ENCODE measurements at places on chromosomes 3 and 15.

DNA sequence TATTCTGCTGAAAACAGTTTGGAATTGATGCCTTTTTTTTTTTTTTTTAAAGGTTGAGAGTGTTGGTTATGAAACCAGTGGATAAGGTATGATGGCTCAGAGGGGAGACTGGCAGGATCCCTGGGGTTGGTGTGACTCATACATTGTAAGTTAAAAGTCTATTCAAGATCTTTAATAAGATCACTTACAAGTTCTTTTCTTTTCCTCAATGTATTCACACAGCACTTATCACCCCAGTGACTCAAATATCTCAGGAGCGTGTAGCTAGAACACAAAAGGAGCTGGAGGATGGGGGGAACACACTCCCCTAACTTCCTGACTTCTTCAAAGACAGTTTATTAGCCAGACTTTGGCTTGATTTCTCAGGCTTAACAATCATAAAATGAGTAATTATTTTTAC, 285.3 kb downstream of the SV2B start:
- peak; percentile 55 for DNase-seq

DNA sequence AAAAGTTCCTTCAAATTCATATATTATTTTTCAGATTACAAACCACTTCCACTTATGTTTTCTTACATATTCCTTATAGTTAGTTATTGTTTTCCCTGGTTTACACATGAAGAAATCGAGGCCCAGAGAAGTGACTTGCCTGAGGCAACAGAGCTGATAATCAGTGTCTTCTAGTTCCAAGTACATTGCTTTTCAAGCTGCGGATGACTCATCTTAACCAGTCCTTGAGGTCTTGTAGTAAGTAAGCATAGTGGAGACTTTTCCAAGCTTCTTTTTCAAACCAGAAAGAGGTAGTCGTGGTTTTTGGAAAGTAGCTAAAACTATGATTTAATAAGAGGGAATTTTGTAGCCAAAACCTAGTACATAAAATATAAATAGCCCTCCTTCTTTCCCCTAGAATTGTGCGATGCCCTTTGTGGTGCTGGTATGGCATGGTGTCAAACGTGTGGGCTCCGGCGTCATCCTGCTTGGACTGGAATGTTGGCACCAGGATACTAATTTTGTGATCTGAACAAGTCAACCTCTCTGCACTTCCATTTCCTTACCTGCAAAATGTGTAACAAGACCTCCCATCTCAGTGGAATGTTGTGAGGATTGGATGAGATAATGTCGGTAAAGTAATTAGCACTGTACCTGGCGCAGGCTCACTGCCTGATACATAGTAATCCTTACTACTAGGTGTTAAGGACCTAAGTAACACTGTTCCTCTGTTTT, 19.0 kb upstream of the DLG1 start:
- DNase-seq, result peak; percentile 92

GRCh38 chr15:66578286-66578875, 12.6 kb upstream of the LCTL start:
- peak; percentile 57 for DNase-seq

GRCh38 chr3:23994244-23994569, 49.1 kb downstream of the NR1D2 start:
- DNase-seq, result no peak

DNA sequence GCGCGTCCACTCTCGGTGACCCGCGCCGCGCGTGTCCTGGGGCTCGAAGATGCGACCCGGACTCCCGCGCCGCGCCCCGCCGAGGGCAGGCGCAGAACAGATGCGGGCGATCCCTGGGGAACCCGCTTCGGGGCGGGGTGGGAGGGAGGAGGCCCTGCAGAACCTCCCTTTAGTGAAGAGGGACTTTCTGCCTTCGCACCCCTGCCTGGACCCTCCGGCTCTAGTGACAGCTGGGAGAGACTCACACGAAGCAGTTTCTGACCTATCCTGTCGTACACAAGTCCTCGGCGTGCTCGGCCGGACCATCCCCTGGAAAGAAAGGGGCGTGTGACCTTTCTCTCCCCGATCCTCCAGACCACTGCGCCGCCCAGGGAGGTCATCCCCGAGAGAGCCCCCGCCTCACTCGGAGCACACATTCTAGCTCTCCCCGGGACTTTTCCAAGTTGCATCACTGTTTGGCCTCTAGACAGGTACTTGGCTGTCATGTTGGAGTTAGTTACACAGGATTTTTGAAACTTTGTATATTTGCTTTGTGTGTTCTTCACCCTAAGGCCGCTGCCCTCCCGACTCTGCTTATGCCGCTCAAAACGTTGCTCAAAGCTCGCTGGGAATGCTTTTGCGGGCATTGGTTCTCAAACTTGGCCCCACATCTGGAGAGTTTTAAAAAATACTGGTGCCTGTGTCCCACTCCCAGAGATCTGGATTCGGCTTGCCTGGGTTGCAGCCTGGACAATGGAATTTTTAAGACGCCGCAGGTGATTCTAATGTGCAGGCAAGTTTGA, 582 bp downstream of the CGNL1 start:
- DNase-seq, result peak; percentile 48

DNA sequence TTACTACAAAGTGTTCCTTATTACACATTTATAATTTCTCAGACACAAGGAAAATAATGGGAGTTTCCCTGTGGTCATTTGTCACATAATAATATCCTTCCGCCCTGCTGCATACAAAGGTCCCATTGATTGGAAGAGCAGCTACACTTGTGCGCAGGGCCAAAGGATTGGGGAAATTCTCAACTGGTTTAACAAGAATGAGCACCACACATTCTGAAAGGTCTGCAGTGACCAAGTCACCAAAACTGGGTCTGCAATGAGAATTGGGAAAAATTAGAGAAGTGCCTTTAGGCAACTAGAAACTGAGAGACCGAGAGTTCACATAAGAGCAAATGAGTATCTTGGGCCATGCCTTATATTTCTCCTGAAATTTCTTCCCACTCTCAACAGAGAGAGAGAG, 98.2 kb upstream of the NR2F2 start:
- no peak for DNase-seq

DNA sequence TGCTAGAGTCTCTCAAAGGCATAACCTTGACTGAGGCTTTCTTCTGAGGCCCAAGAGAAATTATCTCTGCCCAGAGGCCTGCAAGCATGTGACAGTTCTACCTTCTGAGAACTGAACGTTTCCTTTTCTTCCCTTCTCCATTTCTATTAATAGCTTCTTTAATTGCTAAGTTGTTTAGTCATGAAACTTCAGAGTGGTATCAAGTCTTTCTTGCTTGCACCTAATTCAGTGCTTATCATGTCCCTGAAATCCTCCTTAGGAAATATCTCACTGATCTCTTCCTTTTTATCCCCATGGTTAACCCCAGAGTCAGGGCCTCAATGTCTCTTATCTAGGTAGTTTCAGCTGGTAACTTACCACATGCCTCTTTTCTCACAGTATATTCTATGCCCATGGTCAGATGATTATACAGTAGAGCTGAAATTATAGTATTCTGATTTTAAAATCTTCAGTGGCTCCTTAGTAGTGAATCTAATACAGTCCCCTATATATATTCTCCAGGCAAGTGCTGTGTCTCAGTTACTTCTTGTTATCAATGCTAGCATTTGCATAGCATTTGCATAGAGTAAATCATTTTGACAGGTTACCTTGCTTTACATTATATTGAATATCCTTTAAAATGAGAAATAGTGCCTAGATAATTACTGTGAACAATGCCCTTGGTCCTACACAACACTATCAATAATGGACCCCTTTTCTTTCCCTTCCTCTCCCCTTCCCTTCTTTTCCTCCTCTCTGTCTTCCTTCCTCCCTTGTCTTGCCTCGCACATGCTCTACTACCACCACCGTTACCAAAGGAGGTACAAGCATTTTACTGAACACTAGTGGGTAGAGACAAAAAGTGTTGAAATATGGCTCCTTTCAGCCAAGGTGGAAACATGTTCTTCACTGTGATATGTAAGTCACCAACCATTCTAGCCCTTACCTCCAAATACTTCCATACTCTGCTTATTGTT, 33.0 kb downstream of the KBTBD8 start:
- DNase-seq, result no peak

- no peak for DNase-seq
Observed at GRCh38 chr15:48748535-48748934, 62.3 kb downstream of the CEP152 start.

DNA sequence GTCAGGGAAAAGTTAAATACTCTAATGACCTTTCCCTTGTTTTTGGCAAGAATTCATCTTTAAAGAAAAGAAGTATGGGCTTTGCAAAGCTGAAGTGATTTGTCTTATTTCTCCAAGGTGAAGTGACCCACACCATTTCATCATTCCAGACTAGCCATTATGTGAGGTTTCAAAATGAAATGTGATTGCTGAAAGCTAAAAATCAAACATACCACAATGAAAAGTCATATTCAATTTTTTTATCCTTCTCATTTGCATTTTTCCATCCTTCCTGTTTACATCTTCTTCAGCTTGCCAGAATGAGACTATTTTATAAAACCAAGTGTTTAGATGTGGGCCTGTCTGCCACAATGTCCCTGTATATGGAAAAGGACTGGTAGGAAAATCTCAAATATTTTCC, 142.3 kb upstream of the STRIT1 start:
- no peak for DNase-seq

GRCh38 chr15:41772720-41773331, 1.5 kb upstream of the MAPKBP1 start:
- DNase-seq, result peak; percentile 82

DNA sequence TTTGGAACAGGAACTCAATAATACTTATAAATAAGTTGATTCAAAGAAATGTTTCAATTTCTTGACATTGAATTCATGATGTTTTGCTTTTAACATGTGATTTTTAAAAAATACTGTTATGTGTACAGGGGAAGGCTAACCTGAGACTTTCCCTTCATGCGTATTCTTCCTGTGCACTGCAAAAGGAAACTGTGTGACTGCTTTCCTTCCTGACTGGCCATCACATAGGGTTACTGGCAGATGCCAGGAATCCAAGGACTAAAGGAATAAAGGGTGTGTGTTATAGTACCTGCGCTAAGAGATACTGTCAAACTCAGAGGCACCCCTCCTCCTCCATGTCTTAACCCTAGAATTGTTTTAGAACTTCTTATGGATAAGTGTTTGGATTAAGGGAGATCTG, 236.0 kb downstream of the UBE2E2 start:
- no peak for DNase-seq

- no peak for DNase-seq
Observed at GRCh38 chr15:57223345-57223744, 153.0 kb upstream of the CGNL1 start.

- no peak for DNase-seq
Observed at GRCh38 chr15:67740405-67740804, 84.9 kb upstream of the SKOR1 start.

DNA sequence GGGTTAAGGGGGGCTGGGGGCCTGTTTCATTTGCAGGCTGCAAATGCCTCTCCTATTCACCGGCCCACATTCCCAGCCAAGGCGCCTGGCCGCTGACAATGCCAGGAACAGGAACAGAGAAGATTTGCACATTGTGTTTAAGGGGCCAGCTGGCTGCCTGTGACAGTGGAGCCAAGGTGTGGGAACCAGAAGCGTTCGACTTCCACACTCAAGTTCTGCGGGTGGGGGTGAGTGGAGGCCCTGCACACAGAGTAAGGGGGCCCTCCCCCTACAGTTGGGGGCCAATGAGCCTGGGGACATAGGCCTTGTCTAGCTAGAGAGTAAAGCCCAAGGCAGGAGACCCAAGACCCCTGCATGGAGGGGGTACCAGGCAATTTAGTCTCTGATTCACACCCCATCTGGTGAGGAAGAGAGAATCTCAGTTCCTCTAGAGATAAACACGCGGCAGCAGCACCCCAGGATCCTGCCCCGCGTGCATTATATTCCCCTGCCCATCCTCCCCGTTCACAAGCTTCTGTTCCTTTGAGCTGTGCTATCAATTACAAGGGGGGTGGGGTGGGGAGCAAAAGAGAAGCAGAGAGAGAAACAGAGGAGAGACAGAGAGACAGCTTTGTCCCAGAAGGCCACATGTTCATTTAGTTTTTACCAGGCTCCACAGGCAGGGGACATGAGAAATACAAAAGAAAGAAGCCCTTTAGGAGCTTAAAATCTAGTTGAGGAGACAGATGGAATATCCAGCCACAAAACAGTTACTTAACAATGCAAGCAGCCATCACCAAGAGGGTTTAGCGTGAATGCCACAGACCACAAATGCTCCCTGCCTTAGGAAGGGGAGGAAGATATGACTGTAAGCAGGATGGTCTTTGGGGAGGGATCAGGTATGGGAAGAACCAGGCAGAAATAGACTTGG, 9.2 kb downstream of the IGDCC3 start:
- no peak for DNase-seq

DNA sequence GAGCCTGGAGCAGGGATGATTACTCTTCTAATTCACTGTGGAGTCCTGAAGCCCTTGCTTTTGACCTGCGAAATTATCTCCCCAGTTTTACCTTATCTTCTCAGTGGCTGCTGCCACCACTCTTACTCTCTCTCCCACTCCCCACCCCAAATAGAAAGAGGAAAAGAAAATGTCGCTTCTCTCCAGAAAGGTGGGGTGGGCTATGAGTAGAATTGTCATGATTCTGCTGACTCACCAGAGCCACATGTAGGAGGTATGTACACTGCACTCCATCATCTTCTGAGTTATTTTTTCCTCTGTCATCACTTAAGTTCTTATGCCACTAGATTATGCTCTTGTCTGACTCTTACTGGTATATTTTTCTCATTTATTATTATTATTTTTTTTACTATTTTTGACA, 43.9 kb upstream of the TMEM158 start:
- no peak for DNase-seq

GRCh38 chr3:129878355-129878754, 15.2 kb downstream of the TMCC1 start:
- DNase-seq, result peak; percentile 53

DNA sequence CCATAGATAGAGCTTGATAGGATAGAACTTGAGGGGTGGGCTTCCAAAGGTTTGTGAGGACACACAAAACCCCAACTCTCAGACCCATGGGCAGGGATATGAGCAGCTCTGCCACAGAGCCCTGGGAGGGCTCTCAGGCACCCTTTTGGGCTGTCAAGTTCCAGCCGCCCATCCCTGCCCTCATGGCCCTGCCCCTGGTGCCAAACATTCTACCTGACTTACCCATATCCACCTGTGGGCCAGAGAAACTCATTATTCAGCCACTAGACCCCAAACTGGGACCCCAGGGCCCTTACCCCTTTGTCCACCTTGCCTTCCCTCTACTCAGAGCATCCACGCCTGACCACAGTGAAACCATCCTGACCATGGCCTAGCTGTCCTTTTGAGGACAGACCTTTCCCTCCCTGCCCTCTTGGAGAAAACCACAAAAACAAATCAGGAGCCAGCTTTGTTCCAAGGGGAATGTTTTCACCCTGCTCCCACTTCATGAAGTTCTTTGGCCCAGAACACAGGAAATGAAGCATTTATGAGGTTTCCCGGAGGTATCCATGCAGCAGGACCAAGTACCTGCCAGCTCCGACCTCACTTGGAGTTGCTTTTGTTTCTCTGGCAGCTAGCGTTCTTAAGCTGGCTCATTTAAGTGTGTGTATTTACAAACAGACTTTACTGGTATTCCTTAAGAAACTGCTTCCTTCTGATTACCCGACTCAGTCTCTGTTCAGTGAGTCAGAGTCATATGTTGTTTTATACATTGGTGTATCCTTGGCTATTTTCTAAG, 34.2 kb upstream of the GALNT15 start:
- peak; percentile 74 for DNase-seq

- peak; percentile 32 for DNase-seq
Observed at GRCh38 chr15:64333986-64334929, 21.7 kb downstream of the CSNK1G1 start.

- DNase-seq, result no peak
Observed at GRCh38 chr3:61052851-61053250, 198.4 kb downstream of the FHIT start.

- DNase-seq, result peak; percentile 44
Observed at GRCh38 chr3:133136114-133137041, 98.2 kb downstream of the TMEM108 start.
